Stimulated activated naive CD4-positive, alpha-beta T cell treated with Interleukin-2 at 50 U/mL for 16 hours (primary cell): ENCODE measurements at places on chromosomes 5 and 9.

- DNase-seq = no peak
These were observed 1020.6 kb downstream of the TLE4 start for GRCh38 chr9:80592413-80592812.

DNA sequence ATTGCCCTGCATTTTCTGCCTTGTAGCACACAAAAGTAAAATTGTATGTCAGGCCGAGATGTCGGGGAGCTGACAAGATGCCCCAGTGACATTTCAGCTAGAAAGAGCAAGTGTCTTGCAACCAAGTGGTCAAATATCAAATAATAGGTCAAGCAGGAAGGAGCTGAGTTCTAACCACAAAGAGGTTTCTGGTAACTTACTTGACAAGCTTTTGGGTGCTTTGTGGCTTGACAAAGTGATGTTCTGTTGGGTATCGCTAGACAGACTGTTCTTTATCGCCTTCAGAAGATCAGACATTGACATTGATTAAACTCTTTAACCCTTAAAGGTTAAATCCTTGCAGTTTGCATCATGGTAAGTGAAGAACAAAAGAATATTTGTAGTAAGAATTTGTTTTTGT is 419.9 kb downstream of the CCDC171 start:
- no peak for DNase-seq

DNA sequence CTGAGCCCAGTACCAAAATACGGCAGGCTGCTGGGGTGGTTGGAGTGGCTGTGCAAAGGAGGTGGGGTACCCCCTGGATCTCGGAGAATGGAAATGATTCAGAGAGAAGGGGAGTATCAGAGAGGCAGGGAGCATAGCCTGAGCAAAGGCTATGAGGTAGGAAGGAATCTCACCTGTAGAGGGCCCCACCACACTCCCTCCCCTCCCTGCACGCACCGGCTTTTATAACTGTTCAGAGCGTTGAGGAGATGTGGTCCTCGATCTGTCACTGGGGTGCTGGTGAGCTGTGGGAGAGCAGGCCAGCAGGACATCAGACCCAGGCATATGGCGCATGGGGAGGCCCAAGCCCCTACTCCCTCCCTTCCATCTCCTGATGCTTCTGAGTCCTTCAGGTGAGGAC is 13.2 kb downstream of the PHF19 start:
- no peak for DNase-seq

GRCh38 chr9:89278997-89279739 is 31.8 kb upstream of the CKS2 start:
- DNase-seq = no peak

DNA sequence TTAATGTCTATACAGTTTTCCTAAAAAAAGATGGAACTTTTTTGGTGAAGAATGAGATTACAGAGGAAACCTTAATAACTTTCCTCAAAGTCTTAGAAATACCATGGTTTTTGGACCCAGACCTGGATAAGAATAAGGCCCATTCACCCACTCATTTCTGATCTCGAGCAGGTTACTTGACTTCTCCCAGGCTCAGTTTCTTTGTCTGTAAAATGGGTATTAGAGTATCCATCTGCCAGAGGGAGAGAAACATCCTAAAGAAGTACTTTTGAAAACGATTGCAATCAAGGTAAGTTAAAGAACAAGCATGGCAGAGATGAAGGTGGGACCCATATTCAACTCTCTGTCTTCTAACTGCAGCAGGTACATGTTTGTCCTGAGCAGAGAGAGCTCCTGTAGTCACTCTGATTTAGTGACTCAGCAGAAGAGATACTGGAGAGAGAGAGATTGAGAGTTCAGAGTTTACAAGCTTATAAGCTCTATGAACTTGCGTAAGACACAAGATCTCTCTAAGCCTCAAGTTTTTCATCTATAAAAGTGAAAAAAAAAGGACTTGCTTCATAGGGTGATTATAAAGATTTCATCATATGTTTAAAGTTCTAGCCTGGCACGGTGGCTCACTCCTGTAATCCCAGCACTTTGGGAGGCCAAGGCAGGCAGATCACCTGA is 379.4 kb upstream of the SGCD start:
- no peak for DNase-seq

- peak; percentile 52 for DNase-seq
These were observed 58.1 kb downstream of the RFX3 start for GRCh38 chr9:3467593-3468219.

DNA sequence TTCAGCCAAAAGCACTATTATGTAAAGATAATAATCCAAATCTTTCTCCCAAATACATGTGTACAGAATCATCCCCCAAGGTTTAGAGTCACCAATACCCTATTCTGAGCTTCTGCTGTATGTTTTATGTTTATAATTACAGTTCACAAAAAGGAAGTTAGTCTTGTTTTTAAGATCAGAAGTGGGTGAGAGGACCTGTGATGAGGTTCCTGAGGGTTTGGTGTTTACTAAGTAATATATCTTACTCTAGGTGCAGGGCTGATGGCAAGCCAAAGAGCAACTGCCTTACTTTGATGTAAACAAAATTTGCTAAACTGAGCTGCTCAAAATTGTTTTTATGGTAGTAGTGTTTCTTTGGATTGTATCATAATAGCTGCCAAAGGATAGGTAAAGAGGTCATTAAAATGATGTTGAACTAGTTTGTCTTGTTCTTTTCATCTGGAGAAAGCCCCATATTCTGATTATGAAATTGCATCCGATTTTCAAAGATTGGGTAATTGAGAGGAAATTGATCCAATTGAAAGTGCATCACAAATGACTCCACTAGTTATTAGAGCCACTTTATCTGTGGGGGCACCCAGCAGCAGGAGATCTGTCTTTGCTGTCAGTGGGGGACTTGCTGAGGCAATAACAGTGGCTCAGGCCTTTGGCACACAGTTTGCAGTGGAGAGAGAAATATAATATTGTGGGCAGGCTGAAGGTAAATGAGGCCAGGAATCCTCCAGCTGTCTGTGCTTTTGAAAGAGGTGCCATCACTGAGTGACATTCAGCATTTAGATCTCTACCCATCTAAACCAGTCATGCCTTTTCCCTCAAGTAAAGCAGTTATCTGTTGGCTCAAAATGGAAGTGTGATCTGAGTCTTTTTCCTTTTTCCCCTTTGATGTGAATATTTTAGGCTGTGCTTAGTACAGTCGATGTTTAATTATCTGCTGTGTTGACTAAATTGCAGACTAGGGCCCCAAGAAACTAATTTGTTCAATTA is 14.1 kb downstream of the TRIM32 start:
- DNase-seq = no peak

DNA sequence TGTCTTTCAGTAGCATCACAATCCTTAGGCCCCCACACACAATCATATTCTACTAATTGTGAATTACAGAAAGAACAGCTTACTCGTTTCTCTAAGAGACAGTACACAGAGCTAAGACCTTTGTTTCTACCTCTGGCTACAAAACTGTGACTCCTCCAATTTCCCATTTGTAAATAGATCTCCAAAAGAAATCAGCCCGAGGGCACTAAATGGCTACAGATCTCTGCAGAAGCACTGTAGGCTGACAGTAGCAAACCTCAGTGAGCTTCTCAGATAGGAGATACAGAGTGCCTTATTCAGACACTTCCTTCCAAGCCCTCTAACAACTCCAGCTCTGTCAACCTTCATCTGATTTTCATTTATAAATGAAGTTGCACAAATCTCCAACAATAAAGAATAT is 51.0 kb downstream of the EFNA5 start:
- no peak for DNase-seq

DNA sequence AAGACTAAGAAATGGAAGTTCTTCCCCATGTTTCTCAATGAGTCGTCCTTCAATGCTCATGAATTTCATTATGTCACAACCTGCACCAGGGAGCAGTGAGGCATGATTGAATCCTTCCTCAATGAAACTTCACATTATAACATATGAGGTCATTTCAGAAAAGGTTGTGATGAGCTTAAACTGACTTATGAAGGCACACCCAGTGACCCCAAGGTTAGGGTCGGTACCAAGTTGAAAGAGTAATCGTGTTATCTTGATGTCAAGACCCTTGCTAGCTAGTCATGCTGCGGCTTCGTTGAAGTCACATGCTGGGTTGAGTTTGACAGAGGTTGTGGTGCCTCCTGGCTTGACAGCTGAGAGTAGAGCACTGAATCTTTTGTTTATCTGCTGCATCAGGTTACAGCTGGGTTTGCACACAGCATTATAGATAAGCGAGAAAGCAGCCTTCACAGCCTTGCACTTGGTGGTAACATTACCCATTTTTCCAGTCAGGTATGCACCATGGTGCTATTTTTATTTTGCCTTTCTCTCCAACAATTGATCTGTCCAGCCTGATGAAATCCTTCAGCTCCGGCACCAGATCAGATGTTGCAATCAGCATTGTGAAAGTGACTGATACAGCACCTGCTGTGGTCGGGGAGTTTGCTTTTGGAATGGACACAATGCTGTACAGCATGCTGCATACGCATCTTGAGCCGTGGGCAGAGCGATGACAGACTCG is 133.2 kb downstream of the ERCC6L2 start:
- no peak for DNase-seq
